ENCODE measurements at places on chromosomes 11 and 22.

DNA sequence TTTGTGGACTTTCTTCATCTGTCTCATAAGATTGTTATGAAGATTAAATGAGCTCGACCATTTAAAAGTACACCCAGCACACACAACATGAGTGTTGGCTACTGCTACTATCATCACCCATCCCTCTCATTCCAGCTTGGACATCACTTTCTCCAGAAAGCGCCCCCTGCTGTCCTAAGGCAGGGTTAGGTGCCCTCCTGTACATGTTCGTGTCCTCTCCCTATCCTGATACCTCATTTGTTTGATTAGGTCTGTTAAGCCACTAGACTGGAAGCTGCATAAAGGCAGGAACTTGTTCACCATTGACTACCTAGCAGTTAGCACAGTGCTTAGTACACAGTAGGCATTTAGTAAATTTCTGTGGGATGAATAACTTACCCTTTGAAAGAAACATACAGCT, 85.5 kb downstream of the ENTHD1 start:
- DNase-seq, result no peak

DNA sequence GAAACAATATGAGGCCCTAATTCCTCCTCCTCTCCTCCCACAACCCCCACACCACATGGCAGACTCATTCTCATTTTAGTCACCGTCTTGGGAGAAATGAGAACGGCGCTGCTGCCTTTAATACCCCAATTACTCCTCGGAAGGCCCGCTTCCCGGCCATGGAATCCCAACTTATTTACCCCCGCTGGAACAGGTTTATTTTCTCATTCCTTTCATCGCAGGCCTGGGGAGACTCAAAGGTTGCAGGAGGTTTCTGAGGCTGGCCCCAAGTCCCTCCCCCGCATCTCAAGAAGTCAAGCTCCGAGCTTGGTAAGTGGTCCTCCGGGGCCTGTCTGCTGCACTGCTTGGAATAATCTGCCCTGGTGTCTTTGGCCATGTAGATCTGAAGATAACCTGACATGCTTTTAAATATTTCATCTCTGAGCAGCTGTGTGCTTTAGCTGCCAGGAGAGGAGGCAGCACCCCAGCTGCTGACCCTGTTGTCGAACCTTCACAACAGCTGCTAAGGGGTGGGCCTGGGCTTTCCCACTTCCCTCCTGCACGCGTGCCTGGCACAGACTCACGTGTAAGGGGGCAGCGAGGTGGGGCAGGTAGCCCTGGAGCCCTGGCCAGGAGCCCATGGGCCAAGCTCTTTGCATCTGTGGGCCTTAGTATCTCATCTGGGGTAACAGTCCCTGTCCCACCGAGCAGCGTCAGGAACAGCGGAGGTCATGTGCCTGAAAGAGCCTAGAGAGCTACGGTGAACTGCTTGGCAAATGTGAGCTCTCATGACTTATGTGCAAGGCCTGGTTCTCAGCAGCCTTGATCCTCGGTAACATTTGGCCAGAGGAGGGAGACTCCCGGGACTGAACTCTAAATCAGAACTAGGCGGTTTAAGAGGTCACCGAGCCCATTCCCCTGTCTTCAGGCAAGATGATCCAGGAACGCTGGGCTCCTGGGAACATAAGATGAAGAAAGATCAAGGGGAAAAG, 164.6 kb downstream of the ST3GAL4 start:
- no peak for DNase-seq

- no peak for DNase-seq
These were observed 40.6 kb downstream of the RSF1 start for GRCh38 chr11:77779935-77780334.

- DNase-seq, result no peak
These were observed 60.3 kb downstream of the CWF19L2 start for GRCh38 chr11:107397357-107397756.

- DNase-seq, result no peak
These were observed 1.6 kb downstream of the TRIM29 start for GRCh38 chr11:120136356-120136755.

GRCh38 chr11:117259417-117259816, 26.9 kb downstream of the RNF214 start:
- DNase-seq, result no peak

GRCh38 chr11:64644647-64645275, 53.7 kb downstream of the SLC22A12 start:
- DNase-seq, result peak; percentile 57

DNA sequence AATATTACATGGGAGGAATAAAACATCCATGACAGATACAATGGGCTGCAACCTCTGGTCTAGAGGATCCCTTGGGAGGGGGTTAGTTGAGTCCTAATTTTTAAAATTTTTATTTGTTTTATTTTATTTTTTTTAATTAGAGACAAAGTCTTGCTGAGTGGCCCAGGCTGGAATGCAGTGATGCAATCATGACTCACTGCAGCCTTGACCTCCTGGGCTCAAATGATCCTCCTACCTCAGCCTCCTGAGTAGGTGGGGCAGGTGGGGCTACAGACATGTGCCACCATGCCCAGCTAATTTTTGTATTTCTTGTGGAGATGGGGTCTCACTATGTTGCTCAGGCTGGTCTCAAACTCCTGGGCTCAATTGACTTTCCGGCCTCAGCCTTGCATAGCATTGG, 43.1 kb downstream of the FDX1 start:
- no peak for DNase-seq

DNA sequence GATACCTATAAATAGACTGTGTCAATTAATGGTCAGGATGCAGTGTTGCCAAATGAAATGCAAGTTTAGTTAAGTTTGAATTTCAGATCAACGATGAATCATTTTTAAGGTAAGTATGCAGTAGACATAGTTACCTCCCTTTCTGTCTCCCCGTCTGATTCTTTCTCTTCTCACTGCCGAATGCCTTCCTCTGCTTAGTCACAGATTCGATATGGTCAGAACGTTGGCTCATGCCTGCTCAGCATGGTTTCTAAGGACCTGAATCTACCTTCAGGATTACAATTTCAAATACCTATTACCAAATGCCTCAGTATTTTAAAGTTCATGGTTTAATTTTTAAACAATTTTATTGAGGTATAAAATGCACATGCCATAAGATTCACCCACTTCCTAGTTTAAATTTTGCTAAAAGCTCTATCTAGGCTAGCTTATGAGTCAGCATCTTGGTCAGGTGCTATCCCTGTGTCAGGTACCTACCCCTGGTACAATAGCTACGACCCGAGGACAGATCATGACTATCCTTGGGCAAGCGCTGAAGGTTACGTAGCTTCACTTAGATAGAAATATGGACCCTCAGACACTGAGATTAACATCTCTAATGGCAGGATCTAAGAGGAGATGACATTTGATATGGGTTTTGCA, 78.2 kb upstream of the SPON1 start:
- no peak for DNase-seq

GRCh38 chr22:27472975-27473374, 328.6 kb downstream of the MN1 start:
- no peak for DNase-seq

All from GM20000 (cell line).